ENCODE measurements at places on chromosomes 2 and 18.

- DNase-seq, result no peak
Observed at GRCh38 chr2:177669625-177670330, 277.2 kb downstream of the AGPS start.

GRCh38 chr18:62460851-62461300, 61.9 kb upstream of the ZCCHC2 start:
- peak; percentile 61 for DNase-seq

- DNase-seq, result no peak
Observed at GRCh38 chr2:159175182-159175581, 111.3 kb downstream of the WDSUB1 start.

DNA sequence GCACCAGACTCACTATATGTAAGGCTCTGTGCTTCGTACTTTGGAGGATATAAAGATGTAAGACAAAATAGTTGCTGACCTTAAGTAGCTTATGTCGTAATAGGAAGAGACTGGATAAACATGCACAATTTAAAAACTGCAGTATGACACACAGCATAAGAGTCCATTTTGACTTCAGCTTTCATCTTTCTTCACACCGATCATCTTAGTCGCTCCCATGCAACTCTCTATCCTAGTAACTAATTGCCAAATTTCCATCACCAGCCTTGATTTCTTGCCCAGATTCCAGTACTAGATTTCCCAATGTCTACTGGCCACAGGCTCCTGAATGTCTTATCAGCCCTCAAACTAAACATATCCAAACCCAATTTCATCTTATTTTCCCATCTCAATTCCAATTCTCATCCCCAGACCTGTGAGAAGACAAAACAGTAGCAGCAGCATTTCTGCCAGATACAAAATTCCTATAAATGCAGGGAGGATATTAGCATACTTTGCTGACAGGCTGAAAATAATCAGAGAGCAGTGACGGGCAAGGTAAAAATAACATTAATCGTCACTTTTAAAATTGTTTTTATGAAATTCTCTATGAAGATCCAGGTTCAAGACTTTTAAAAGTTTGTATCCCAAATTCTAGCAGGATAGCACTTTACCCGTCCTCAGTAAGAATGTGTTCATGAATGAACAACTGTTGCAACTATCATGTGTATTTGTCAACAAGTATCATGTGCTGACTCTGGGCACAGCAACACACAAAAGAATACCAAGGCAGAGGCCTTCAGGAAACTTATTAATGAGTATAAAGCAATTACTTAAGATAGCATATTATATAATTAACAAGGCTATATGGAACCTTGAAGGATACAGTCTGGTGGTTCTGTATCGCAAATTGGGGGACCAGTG, 42.2 kb downstream of the KIDINS220 start:
- peak; percentile 67 for DNase-seq

DNA sequence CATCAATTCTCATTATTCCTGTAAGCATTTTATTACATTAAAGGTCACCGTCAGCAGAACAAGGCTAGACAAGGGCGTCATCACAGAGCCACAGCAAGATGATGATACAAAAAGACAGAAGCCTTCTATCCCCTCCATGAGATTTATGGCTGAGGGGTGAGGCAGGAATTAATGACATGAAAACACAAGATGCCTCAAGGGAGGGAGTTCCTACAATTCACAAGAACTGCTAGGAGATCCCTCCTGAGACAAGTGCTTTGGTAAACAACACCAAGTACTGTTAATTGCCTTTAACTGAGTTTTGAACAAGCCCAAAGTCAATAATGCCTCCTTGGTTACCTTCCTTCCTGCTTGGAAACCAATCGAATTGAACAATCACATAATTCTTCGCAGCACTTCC, 14.1 kb downstream of the ADD2 start:
- no peak for DNase-seq

GRCh38 chr18:27057519-27058234, 127.4 kb downstream of the CHST9 start:
- DNase-seq, result no peak

DNA sequence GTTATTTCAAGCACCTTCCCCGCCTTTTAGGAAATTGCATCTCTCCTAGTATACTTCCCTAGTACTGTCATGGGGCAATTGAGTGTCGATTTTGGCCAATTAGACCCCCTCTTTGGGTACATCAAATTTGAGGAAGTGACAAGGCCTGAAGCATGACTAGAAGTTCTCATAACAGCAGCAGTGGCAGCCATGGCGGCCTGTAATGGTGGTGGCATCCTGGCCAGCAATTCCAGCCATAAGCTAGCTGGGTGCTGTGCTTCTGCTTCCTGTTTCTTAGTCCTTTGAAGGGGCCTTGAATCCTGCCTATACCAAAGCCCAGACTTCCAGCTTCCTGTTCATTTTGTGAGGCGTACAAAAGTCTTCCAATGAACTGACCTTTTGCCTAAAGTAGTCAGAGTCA, 523.1 kb downstream of the PLCL1 start:
- no peak for DNase-seq
